NT2/D1 (cell line): ENCODE measurements at places on chromosomes 2 and 18.
A peak's percentile ranks its signal among the peaks of the same experiment; 100 is the strongest.

DNA sequence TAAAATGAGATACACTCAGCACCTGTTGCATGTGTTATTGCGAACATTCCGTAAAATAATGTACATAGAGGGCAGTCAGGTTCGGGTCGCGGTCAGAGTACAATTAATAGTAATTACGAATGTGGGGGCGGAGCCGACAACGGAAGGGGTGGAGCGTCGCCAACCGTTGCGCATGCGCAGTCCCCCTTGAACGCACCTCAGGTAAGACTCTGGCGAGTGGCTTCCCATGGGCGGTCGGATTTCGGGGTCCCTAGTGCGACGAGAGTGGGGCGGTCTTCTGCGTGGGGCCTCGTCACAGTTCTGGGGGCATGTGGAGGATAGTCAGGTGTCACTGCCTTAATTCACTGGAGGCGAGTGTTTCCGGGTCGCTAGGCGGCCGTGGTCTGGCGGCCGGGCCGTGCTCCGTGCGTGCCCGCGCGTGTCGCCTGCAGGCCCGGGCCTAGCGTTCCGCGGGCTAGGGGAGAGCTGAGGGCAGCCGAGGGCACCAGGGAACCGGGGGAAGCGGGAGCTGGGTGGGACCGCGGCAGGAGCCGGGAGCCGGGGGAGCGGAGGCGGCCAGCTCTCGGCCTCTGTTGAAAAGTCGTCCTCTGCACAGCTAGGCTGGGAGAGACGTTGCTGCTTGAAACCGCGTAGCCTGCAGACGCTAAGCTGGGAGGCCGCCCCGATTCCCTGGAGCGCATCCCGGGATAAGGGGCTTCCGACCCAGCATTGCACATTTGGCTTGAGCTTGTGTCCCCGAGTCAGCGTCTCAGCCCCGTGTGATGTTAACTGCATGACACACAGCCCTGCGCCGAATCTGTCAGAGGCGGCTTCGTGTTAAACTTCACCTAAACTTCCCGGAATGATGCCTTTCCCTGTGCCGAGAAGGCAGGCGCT, at the start of gene CEBPZOS:
Gene CEBPZOS, plus strand, starts transcription at position 177 of the 876 bp plus-strand sequence. CDS start 3,209 bp downstream, outside the sequence.
- peak; percentile 63 for DNase-seq

GRCh38 chr2:15706424-15706823, 114.8 kb downstream of the DDX1 start:
- DNase-seq, result no peak

DNA sequence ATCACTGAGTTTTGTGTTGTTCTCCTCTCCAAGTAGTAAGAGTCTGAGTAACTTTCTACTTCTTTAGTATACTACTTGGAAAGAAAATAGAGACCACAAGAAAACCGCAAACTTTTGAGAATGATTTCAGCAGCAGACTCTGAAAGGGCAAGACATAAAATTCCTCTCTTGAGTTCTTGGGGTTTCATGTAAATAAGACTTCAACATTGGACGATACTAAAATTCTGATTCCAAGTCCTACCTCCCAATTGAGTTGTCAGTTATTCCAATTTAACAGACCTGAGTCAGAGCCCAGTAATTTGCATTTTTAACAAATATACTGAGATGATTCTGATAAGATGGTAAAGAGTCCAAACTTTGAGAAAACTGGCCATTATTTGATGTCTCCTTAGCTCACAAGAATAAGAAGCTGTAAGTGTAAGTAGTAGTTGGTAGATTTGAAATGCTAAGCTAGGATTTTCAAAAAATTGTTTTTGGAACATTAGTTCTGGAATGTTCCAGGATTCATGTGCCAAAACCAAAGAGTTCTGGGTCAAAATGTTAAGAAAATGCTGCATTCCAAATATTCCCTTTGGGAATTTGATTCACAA, 261.6 kb upstream of the SPOPL start:
- no peak for DNase-seq

GRCh38 chr2:176364273-176364977, 95.2 kb downstream of the MTX2 start:
- no peak for DNase-seq

DNA sequence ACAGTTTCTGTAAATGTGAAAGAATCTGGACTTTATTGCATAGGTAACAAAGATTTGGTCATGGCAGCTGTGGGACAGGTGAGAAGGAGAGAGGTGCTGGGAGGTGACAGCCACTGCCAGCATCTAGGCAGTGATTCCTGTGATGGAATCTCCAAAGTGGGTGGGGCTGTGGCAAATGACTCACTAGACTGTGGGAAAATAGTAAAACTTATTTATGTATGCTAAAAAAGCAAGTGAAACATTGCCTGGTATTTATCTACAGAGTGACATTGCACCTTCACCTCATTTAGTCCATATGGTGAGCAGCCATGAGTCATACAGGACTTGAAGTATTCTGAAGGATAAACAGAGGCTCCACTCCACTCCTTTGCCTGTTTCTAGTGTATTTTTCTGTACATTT, 145.3 kb upstream of the MEX3C start:
- DNase-seq, result no peak

GRCh38 chr2:209872675-209873074, 101.0 kb downstream of the UNC80 start:
- peak; percentile 61 for DNase-seq

GRCh38 chr2:128563348-128563687, 244.7 kb upstream of the HS6ST1 start:
- DNase-seq, result no peak

DNA sequence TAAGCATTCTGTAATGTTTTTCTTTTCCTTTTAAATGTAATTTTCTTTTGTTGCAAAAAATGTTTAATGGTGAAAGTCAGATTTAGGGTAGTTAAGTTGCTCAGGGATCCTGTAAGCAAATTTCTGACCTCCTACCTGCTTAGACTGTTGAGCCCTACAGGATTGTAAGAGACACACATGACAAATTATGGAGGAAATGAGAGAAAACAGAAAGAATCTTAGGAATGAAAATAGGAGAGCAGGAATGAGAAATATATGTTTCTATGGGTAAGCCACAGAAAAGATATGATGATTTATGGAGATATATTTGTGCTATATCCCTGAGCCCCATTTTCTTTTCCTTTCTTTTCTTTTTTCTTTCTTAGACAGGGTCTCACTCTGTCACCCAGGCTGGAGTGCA, 28.3 kb downstream of the CYBRD1 start:
- DNase-seq, result no peak
